Endodermal cell (in vitro differentiated cells): ENCODE measurements at places on chromosomes 4 and X. TPM values are rescaled to one million over a fixed set of nuclear protein-coding genes. Genes with fewer than 3 reads are reported as not detected.

GRCh38 chrX:6574762-6575161 is 39.8 kb upstream of the VCX3A start:
- DNase-seq: peak; percentile 67

- peak; percentile 74 for DNase-seq
Measured at GRCh38 chr4:137610960-137611359, 78.7 kb upstream of the PCDH18 start.

DNA sequence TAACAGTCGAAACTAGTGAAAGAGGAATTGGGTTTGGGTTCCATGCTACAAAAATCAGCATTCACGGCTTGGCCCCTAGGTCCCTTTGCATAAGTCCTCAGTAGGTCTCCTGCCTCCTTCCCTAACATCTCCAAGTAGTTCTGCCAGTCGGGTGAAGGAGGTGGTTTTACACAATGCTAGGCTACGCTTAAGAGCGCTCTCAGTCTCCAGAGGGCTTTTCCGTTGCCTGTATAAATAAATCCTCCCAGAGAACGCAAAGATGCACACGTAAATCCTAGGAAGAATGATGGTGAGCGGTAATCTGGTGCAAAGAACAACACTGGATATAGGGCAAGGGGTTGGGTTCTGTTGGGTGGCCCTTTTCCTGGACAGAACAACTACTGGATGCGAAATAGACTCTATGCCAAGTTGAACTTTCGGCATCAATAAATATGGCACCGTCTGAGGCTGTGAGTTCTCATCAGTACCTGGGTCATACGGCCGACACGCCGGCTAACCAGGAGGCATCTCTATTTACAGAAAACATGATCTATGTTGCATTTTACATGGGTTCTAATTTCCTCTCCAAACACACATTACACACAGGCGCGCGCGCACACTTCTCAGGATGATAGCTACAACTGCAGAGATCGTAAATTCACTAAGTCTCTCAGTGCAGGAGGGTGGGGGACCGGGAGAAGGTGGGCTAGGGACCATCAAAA is 1.3 kb downstream of the CAMK2D start:
- peak; percentile 63 for DNase-seq

TBX22 gene
- 0.88 and 1.8 TPM in 2 replicates for total RNA-seq

STATH gene
- total RNA-seq: not detected in 3 replicates

VGLL1 gene
- total RNA-seq: not detected in 3 replicates
